ENCODE measurements at places on chromosomes 5 and 9.

DNA sequence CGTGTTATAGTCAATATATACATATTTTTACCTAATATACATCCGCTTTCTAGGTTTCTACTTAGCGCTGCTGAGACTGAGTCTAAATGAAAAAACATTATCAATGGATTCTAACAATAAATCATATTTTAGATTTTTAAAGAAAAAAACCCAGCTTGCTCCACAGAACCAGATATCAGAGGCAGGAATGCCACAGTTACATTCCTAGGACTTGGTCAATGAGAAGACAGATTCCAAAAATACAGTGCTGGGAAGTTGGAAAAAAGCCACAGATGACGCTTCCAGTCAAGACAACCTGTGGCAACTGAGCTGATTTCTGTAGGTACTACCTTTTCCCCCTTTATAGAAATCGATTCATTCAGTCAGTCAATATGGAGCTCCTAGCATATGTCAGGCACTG is 577 bp upstream of the CCDC112 start:
- no peak for DNase-seq

DNA sequence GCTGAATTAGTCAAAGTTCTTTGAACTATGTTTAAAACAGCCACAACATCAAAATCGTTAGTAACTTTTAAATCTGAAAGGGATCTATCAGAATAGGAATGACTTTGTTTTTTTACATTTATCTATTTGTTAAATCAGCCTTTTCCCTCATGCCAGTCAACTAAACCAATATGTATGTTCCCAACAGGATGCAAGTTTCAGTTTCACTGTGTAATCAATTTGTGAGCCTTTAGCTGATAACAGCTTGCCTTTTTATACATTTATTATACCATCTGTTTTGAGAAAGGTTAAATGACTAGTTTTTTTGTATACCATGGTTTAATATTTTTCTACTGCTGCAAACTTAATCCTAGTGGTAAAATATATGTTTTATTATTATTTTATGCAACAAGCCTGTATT is 8.9 kb downstream of the TMED7 start:
- DNase-seq: no peak

GRCh38 chr9:76878933-76879332 is 27.0 kb downstream of the PRUNE2 start:
- DNase-seq: no peak

- DNase-seq: no peak
Measured at GRCh38 chr9:95494416-95495371, 22.1 kb downstream of the PTCH1 start.

- DNase-seq: no peak
Measured at GRCh38 chr5:39800042-39800601, 375.3 kb upstream of the DAB2 start.

DNA sequence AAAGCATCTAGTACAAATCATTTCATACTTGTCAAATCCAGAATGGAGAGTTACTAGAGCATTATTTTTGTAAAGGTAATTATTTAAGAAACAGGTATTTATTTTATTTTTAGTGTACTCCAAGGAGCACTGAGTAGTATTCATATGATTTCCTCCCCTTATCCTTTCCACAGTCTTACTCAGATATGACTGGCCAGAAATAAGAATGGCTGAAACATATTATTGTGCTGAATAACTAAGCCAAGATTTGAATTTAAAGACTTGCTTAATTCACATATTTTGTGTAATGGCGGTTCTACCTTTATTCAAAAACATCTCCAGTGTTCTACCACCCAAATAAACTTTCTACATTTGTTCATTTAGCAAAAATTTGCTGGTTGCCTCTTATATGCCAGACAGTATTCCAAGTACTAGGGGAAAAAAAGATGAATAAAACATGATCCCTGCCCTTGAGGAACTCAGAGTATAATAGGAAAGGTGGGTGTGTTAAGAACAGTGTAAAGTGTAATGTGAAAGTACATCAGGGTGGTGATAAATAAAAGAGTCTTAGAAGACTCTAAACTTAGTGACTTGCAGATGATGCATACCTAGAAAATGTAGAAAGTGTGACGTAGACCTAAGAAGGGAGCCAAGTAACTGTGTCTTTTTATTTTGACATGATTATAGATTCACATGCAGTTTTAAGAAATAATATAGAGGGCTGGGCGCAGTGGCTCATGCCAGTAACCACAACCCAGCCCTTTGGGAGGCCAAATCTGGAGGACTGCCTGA is 110.4 kb upstream of the GRHPR start:
- DNase-seq: no peak

DNA sequence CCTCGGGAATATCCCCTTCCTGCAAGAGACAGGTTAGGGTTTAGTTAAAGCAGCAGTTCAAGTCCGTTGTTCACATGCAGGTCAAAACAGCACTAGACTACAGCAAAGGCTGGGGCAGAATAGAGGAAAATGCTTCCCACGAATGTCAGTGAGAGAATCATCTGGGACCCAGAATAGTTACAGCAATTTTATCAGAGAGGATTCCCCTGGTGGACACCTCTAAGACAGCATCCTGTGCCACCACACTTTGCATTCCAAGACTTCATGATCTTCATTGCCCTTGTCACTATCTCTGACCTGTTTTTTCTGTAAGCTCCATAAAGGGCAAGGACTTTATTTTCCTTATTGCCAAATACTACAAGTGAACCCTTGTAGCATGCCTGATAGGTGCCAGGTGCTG is 12.9 kb downstream of the GRXCR2 start:
- no peak for DNase-seq

DNA sequence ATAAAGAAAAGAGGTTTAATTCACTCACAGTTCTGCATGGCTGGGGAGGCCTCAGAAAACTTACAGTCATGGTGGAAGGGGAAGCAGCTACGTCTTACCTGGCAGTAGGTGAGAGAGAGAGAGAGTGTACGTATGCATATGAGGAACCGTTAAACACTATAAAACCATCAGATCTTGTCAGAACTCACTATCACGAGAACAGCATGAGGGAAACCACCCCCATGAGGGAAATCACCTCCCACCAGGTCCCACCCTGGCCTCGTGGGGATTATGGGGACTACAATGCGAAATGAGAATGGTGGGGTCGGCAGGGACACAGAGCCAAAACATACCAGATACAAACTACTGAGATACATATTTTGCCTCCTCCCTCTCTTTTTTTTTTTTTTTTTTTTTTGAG is 10.8 kb upstream of the FER start:
- DNase-seq: no peak

GRCh38 chr9:70352802-70353201 is 61.7 kb downstream of the KLF9 start:
- no peak for DNase-seq

DNA sequence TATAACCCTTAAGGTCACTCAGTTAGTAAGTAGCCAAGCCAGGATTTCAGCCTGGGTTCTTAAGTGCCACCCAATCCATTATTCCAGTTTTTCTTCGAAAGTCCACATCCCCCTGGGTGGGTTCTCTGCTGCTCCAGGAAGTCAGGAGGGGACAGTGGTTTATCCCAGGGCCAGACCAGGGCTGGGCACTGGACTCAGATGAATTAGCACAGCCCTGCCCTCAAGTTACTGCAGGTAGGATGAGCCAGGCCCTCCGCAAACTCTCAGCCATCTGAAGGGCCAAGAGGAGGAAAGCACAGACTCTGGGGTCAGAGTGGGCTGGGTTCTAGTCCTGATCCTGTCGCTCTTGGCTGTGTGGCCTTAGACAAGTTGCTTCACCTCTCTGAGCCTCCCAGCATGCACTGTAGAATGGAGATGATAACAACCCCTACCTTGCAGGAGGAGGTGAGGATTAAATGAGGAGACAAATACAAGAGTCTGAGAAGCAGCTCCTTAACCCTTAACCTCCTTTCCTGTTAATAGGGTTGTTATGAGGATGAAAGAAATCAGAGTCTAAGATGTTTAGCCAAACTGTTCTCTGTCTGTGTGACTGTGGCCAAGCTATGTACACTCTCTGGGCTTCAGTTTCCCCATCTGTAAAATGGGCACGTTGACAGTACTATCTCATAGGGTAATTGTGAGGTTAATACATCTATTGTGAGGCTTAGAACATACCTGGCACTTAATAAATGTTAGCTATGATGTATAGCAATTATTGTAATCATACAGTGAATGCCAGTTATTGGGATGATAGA is 6.8 kb upstream of the NEURL1B start:
- no peak for DNase-seq

DNA sequence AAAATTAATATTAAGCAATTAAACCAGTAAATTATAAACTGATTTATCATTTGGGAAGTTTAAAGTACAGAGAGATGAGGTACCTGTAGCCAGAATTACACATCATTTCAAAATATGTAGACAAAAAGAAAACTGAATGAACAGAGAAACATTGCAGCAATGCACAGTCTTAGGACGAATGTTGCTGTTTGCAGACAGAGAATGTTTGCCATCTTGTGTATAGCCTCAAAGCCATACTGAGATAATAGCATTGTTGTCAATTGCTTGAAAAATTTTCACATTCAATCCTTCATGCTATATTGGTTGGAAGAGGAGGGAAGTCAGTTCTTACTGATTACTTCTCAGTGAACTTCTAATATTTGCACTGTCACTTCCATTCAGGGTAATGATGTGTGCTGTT is 326.2 kb downstream of the PRR16 start:
- DNase-seq: no peak

DNA sequence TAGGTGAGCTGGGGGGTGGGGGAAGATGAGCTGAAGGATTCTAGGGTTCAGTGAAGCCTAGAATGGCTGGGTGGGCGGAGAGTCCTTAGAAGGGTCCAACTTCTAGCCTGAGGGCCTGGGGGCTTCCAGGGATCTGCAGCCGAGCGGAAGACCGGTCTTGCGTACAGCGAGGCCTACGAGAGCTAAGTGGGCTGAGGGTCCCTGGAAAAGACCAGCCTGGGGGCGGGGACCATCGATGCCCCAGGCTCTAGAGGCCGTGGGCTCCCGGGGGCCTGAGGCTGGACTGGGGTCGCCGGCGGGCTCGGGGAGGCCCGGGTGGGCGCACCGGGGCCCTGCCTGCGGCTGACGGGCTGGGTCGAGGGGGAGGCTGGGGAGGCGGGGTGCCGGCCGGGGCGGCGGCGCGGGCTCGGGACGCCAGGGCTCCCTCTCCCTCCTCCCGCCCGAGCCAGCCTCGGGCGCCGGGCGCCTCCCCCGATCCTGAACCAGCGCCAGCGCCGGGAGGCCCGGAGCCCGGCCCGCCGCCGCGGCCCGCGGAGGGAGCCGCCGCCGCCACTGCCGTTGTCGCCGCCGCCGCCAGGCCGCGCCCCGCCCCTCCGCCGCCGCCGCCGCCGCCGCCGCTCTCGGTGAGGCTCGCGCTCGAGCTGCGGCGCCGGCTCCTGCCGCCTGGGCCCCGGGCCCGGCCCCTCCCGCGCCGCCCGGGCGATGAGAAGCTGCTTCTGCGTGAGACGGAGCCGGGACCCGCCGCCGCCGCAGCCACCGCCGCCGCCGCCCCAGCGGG is at the start of gene MVB12B:
Gene MVB12B (plus strand): TSS at position 602 of the 778 bp plus-strand sequence. CDS start 101 bp downstream, at position 703.
- no peak for DNase-seq
